ENCODE measurements at places on chromosomes 12 and 14.
A peak's percentile ranks its signal among the peaks of the same experiment; 100 is the strongest.

DNA sequence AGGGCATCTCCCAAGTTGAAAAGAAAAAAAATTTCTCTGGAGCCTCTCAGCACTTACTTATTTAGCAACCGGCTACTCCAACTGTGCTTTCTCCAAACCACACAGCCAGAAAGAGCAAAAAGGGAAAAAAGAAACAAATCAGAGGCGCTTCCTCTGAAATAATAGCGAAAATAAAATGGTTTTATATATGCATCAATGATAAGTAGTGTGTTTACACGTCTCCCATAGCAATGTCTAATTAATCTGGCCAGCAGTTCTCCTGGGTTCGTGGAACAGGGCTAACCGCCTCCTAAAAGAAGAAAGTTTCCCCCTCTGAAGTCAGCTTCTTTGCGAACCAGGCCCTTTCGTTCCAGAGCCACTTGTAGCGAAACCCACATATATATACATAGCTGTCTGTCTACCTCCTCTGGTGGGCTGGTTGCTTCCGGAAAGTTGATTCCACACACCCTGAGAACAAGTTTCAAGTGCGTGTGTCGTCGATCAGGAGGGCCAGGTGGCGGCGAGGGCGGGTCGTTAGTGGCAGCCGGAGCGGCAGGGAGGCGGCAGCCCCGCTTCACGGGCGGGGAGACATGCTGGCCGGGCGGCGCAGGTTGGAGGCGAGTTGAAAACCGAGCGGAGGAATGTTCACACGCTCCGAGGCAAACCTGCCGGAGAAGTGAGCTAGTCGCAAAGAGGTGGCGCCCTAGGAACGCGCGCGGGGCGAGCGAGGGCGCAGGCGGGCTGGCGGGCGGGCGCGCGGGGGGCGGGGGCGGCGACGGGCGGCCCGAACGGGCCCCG is 2.7 kb downstream of the PTHLH start:
- DNase-seq: peak; percentile 12

DNA sequence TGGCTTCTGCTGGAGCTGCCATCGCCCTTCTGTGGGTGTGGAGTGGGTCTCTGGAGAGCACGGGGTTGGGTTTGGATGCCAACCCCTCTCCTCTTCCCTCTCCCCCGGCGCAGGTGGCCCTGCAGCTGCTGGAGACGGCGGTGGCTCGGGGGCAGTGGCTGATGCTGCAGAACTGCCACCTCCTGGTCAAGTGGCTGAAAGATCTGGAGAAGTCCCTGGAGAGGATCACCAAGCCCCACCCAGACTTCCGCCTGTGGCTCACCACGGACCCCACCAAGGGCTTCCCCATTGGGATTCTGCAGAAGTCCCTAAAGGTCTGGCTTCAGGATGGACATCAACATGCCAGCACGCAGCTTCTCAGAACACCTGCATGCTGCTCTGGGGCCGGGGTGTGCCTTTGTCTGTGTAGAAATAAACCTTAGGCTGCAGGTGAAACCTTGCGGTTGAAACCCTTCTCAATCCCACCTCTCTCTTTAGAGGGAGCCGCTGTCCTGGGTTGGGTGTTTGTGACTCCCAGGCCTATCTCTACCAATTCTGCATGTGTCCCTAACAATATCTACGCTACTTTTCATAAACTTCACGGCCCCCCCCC is 44.3 kb downstream of the CCDC92 start:
- DNase-seq: no peak

DNA sequence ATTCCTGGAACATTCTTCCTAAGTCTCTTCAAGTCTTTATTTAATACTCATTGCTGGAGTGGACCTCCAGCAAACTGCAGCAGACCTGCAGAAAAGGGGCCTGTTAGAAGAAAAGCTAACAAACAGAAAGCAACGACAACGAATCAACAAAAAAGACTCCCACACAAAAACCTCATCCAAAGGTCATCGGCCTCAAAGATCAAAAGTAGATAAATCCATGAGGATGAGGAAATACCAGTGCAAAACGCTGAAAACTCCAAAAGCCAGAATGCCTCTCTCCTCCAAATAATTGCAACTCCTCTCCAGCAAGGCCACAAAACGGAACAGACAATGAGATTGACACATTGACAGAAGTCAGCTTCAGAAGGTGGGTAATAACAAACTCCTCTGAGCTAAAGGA is 472.2 kb downstream of the C12orf50 start:
- DNase-seq: no peak

GRCh38 chr14:77988970-77989369 is 181.2 kb upstream of the NRXN3 start:
- no peak for DNase-seq

DNA sequence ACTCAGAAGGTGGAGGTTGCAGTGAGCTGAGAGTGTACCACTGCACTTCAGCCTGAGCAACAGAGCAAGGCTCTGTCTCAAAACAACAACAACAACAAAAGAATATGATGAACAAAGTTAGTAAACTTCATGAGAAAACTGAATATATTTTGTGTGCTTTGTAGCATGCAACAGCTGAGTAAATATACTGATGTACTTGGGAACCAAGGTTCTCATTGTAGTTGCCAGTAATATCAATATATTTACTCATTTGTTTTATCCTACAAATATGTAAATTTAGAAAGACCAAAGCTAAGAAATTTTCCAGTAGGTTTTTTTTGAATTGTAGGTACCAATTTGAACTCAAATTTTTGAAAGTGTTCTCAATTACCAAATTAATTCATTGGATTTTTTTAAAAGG is 127.2 kb downstream of the IPO8 start:
- no peak for DNase-seq

DNA sequence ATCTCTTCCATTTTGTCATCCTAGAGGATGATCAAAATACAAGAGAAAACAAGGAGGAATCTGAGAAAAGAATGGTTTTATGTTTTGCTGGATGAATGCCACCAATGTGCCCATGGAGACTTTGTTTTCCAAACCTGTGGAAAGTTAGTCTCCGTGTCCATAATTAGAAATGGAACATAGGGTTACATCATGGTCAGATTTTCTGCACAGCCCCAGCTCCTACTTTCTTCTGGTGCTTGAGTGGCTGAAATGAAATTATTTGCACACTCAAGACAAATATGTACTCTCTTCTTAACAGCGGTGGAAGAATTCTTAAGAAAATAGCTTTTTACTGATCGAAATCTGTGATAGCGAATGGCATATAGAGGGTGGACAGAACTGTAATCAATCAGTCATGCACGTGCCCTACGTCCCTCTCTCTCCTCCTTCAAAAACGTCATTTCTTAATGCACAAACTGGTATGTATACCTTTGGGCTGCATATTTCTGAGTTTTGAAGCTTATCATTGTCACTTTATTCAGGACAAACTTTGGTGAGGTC is 825.2 kb downstream of the AACS start:
- DNase-seq: no peak

GRCh38 chr14:104317975-104318557 is 179.7 kb downstream of the KIF26A start:
- no peak for DNase-seq

- no peak for DNase-seq
These were observed 203.7 kb downstream of the SPTSSA start for GRCh38 chr14:34258318-34258717.

- DNase-seq: no peak
These were observed 152.3 kb downstream of the MSRB3 start for GRCh38 chr12:65430571-65431306.

DNA sequence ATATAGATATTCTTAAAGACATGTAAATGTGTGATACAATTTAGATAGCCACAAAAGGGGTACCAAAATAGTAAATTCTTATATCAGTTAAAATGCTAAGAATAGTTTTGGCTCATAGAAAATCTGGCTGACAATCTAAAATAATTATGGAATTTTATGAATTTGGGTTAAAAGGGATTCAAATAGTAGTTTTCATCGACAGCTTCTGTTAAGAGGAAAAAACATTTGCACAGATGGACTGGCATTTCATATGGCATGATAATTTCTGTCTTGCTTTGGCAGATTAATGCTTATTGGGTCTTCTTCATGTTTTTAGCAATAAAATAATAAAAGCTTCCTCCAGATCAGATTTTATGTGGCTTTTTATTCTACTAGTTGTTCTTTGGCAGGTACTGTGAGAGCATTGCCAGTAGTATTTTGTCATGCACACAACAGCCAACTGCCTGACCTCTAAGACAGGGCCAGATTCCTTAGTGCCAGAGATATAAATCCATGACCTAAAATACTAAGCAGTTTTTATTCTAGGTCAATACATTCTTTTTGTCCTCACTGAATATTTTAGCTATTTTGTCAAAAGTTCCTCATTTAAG is 9.1 kb downstream of the ABCD2 start:
- no peak for DNase-seq

Data from activated CD8-positive, alpha-beta memory T cell treated with anti-CD3 and anti-CD28 coated beads for 1 hour (primary cell).